CD4-positive, alpha-beta T cell treated with Interleukin-12 subunit alpha and Interleukin-12 subunit beta, for 1 hour (primary cell): ENCODE measurements at places on chromosomes 3 and 15.
A peak's percentile ranks its signal among the peaks of the same experiment; 100 is the strongest.

- no peak for DNase-seq
Measured at GRCh38 chr3:152709659-152710058, 125.3 kb upstream of the P2RY1 start.

DNA sequence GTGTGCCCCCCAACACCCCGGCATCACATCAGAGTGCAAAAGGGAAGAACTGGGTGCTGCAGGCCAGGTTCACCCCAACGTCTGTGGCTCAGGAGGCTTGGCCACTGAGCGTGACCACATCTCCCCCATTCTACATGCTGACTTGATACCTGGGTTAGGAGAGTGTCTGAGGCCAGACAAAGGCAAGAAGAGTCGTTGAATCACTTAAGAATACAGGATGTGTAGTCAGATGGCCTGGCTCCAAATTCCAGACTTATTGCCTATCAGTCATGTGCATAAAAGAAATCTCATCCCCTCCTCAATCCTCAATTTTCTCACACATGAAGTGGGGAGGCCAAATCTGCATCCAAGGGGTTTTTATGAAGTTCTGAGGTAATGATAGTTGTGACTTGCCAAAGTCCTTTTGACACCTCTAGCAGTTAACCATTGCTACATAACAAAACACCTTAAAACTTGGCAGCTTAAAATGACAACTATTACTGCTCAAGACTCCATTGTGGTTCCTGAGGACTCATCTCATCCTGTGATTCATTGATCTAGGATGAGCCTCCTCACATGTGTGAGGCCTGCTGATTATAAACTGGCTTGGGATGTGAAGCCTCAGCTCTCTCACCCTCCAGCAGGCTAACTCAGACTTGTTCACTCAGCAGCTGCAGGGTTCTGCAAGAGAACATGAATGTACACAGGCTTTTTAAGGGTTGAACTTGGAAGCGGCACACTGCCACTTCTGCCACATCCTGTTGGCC lies 138.8 kb upstream of the TLE3 start:
- DNase-seq: no peak

- DNase-seq: no peak
Measured at GRCh38 chr3:149142682-149143081, 13.2 kb downstream of the HPS3 start.

DNA sequence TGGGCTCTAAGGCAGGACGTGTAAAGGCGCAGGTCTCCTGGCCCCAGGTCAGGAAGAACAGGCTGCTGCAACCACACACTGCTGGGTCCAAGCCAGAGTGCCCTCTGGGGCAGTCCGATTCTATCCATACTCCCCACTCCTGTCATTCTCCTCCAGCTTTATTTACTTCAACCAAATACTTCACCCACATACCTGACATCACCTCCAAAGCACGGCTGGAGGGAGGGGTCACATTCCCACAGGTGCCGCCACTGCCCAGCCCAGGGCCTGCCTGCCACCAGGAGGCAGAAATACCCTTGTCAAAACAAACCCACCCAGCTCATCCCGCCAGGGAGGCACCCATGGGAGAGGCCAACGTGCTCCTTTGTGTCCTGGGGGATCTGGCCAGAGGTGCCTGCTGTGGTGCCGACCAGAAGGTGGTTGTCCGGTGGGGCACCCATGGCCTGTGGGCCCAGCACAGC lies 100.4 kb downstream of the DAPK2 start:
- DNase-seq: no peak

- DNase-seq: no peak
Measured at GRCh38 chr15:38080651-38081275, 146.3 kb downstream of the TMCO5A start.

DNA sequence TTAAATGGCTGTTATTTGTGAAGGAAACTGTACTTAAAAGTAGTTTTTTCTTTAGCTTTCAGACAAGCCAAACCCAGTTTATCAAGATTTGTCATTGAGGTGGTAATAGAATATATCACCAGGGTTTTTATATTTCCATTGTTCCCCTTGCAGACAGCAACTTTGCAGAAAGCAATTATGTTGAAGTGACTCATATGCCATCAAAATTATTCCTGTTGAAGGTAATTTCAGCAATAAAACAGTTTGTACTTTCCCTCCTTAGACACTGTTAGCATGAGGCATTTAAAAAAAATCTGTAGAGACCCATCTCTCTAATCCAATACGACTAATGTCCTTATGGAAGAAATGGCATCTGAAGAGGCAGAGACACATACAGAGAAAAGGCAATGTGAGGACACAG lies 219.0 kb downstream of the NFKBIZ start:
- no peak for DNase-seq

DNA sequence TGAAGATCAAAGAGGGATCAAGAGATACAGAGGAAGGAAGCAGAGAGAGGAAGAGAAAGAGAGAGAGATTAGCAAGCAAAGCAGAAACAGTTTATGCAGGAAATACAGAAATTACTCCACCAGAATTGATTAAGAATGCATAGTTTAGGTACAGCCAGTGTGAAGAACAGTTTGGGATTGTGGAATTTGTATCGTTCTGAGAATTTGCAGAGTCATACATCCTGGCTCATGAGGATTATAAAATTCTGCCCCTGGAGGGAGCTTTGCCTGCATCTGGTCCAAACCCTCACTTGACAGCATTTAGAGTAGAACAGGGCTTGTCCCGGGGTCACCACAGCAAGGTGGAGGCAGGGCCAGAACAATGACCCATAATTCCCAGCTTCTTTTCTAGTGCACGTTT lies 44.1 kb downstream of the MASP1 start:
- DNase-seq: no peak

GRCh38 chr15:31398677-31399301 lies 72.2 kb downstream of the KLF13 start:
- DNase-seq: no peak

DNA sequence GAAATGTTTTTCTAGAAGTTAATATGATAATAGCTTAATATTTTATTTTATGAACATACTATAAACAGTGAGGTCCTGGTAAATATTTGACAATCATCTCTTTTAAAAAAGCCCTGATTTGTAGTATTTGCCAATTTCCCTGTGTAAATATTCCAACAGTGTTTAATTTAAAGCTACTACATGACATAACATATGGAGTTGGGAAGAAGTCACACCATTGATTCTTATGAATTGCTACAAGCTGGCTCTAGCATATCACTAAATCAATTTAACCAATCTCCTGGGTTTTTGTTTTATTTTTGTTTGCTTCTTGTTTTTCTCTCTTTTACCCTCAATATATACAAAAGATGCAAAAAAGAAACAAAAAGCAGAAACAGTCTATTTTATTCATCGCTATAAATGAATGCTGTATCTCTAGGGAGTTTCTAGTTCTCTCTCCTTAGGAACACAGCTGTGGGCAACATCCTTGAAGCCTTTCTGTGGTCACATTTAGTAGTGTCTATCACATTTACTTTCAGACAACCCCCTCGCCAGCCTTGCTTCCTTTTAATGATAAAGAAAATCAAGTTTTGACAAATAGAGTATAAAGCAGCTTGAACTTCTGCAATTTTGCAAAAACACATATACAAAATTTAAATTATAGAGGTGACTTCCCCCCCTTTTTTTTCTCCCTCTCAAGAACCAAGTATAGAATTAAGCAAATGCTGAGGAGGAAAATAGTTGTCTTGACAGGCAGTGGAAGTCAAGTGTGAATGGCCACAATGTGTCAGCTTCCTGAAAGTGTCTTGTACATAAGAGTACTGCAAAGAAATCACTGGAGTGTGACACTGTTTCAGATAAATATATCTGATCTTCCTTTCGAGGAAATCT lies 21.4 kb downstream of the CCR1 start:
- no peak for DNase-seq

- peak; percentile 49 for DNase-seq
Measured at GRCh38 chr3:53709860-53710674, 136.2 kb downstream of the CHDH start.

- no peak for DNase-seq
Measured at GRCh38 chr15:83845230-83845629, 191.3 kb downstream of the ADAMTSL3 start.

DNA sequence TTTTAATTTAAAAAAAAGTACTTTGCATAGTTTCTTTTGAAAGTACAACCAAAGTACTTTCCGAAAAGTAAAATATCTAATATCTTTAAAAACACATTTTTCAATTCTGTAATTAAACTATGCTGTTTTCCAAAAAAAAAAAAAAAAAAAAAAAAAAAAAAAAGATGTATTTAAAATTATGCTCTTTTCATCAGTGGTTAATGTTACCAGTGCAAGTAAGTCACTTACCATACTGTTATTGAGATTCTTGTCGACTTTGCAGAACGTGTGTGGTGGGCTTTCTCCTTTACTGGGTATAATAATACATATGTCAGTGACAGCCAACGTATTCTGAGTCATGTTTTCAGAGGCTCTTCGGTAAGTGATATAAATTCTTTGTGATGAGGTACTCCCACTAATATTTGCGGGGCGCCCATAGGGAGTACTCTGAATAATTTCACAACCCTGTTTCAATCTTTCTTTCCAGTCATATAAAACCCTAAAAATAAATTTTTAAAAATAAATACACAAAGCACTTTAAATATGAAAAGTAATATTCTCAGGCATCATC lies 39.9 kb downstream of the DENND4A start:
- no peak for DNase-seq

DNA sequence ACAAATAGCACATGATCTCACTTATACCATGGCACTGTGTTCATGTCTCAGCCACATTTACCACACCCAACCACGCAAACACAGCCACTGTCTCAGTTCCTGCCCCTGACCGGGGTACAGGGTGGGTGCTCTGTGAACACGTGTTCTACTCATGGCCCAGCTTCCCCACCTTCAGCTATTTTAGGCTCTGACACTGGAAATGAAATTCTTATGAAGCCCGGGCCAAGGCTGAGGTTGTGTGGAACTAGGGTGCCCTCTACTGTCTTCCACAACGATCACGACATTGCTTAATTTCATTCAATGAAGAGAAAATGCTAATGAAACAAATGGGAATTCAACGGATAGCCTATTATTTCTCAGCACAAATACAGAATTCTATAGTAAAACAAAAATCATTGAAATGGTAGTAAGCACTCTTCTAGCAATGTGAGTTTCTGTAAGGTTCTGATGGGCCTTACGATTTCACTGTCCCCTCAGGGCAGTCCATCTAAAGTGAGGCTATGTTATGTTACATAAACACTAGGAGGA lies 2.1 kb upstream of the GABRA5 start:
- no peak for DNase-seq

GRCh38 chr3:17013571-17013970 lies 128.8 kb downstream of the PLCL2 start:
- DNase-seq: no peak

DNA sequence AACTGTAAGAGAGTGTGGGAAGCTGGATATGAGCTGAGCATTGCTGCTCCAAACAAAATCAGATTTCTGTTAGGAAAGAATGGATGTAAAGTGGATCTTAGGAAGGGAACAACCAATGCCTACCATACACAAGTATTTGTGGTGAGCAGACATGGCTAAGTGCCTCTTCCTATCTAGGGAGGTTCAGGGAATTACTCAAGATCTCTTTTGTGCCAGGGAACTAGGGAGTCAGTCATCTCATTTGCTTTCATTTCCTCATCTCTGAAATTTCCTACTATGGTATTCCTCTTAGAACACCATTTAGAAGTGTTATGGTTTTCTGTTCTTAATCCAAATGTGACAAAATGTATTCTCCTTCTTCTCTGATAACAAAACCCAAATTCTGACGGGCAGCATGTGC lies 396.5 kb downstream of the FHIT start:
- DNase-seq: no peak

DNA sequence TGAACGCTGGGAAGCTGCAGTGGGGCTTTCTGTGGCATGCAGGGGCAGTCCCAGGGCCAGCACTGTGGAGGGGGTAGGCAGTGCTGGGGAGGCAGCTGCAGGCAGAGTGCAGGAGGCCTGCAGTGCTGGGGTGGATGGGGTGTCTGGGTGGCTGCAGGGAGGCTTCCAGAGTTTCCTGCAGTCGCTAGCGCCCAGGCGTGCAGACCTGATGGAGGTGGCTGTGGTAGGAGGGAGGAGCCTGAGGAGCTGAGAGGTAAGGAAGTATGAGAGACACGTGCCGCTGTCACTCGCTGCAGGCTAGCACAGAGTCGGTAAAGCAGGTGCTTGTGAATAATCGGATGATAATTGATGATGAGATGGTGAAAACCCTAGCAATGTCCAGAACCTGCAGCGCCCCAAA lies 16.3 kb downstream of the SYNM start:
- DNase-seq: no peak

DNA sequence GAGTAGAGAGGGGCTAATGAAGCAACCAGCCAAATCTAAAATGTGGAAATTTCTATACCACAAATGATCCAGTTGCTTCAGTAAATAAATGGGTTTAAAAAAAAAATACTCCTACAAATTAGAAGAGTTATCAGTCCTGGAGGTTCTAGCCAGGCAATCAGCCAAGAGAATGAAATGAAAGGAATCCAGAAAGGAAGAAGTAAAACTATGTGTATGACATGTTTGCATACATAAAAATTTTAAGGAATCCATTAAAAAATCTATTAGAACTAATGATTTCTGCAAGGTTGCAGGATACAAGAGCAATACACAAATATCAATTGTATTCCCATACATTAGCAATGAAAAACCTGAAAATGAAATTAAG lies 9.6 kb downstream of the MESP2 start:
- no peak for DNase-seq
